ENCODE measurements at places on chromosomes 7 and 10.
A peak's percentile ranks its signal among the peaks of the same experiment; 100 is the strongest.

DNA sequence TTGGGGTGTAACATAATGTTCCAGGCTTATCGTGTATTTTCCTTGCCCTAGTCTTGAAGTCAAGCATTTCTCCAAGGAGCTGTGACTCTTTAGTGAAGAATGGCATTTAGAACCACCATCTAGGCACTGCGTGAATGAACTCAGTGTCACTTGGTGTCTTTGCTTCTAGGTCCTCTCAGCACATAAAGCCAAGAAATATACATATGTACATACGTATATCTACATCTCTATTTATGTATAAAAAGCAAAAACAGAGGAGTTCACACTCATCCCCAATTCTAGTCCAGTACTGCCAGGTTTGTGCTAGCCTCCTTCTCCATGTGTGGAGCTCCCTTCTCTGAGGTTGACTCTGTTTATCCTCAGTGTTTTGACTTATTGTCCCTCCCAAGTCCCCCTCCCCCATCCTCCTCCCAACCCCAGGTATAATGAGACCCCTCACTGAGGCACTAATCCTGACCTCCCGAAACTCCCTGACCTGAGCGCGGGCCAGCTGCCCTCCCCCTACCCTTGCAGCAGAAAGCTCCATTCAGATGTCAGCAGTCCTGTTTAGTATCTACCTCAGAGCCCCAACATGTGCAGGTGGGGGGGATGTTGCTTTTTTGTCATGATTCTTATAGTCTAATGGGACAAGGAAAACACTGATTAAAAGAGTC is 61.5 kb downstream of the GDI2 start:
- no peak for DNase-seq

DNA sequence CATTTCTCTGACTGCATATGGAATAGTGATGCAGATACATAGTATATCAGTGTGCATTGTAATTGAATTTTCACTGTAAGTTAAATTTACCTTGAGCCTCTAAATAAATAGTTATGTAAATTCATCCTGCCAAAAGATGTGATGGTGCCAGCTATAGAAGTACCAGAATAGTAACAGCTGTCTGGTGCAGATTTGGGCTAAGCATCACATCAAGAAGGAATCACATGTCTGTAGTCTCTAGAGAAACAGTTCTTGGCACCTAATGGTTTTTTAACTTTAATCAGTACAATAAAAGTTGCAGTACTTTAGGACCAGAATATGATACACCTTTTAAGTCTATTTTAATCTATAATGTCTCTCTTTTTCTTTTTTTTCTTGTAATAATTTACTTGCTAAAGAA is 17.4 kb downstream of the PLEKHA1 start:
- DNase-seq = no peak

DNA sequence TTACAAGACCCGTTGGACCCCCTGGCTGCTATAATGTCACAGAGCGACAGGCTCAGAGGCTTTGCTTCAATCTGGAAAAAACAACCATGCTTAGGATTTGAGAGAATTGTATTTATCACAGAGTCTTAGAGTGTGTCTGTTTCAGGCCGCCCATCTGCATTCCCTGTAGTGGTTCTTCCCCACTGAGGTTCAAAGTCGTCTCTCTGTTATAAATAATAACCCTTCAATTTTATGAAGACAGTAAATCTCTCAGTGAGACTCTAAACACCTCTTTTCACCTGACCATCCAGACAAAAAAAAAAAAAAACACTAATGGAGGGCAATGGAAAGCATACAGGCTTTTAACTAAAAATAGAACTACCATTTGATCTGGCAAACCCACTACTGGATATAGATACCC is 565.4 kb upstream of the AUTS2 start:
- DNase-seq = no peak

GRCh38 chr7:139182363-139182762 is 48.7 kb upstream of the UBN2 start:
- no peak for DNase-seq

DNA sequence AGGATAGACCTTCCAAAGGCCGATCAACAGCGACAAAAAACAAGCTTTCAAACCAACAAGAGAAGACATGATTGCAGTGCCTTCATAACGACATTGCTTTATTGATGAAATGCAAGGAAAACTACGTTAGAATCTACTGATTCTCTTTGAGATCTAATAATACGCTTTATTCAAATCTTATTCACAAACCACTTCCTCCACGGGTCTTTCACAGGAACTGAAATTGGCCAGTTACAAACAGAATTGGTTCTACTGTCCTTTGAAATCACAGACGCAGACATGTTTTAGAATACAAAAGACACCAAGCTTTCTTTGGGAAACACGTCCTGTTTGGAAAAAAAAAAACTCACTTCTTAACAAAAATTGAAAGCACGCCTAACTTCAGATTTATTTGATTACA is 74.7 kb upstream of the SEPHS1 start:
- no peak for DNase-seq

DNA sequence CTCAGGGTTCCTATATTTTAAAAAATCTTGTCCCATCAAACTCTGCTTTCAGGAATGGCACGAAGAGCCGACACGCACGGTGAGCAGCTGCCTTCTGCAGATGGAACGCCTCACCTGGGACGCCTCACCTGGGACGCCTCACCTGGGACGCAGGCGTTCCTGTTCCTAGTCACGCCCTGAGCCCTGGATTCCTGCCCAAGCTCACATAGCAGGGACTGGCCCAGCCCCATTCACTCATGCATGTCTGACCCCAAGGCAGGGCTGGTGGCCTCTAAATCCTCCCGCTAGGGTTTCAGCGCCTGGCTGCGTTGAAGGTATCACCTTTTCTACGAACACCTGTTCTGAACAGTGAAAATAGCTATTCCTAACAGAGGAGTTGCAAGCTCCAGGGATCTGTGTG is 49.8 kb downstream of the CARD11 start:
- DNase-seq = no peak

DNA sequence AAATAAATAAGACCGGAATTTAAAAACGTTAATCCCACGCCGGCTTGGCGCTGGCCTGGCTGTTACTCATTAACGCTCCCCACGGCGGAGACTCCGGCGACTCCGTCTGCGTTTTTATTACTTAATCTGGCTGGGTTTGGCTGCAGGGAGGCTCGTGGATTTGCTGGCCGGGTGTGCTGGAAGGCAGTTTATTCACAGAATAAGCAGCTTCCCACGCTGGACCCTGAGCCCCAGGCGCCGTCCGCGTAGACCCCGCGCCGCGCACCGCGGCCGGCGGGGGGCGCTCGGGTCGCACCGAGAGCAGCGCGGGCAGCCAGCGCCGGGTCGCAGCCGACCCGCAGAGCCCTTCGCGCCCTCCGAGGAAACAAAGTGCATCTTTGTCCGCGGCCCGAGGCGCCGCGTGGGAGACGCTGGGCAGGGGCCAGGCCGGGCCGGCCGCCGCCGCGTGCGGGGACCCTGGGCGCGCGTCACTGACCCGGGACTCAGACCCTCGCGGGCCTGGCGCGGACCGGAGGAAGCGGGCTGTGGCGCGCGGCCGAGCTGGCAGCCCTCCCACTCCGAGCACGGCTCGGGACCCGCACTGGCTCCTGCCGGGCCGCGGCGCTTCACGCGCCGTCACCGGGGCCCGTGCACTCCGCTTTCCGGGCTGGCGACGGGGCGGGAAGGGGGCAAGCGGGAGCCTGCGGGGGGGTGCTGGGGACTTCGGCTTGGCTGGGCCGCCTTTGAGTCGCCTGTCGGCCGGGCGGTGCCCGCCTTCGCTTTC is 587 bp upstream of the GRK5 start:
- DNase-seq = peak; percentile 47

DNA sequence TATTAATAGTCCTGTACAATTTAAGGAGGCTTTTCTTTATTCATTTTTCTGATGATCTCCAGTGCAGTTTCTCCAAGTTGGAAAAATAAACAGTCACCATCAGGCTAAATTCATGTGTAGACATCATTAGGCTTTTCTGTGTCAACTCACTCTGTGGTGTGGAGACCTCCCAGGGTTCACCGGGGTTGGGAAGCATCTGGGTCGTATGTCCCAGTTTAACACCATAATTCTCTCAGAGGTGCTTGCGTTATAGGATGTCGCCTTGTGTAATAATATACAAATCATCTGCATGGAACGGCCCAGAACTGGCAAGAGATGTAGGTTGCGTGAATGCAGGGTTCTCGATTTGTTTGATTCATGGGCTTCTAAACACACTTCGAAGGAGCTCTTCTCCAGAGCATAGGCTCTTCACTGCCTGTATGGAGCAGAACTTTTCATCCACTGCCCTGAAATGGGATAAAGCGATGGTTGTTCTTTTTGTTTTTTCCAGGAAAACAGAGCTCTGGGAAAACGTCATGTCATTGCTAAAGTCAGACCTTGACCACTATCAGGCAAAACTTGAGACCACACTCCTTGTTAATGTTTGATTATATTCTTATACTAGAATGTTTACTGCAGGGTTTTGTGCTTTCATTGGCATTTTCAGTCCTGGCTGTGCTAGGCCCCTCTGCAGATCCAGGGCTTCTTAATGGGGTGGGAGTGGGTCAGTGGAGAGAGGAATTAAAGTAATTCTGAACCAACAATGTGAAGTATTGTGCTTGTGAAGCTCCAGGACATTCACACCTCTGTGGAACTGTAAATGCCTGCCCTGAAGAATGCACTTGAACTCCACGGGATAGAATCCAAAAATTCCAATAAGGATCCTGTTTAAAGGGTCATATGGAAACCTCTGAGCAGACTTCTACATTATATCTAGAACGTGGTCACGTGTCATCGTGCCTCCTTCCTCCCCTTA is 172.8 kb downstream of the TRIL start:
- no peak for DNase-seq

GRCh38 chr7:6359734-6360133 is 87.3 kb upstream of the CYTH3 start:
- no peak for DNase-seq

- DNase-seq = no peak
These were observed 87.1 kb upstream of the IKZF1 start for GRCh38 chr7:50217401-50217800.

DNA sequence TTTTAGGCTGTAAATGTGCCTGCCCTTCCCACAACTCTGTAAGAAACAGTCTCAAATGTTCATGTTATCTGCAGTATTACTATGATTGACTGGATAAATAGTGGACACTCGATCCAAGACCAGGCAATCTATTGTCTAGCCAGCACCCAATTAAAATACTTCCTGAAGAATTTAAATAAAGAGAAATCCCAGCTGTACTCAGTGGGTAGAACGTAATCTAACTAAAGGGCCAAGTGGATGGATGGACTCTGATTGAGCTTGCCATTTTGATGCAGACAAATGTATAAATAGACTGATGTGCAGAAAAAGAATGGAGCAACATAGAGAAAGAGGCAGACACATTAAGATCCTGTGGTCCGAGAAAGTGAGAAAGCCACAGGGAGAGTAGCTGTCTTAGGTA is 158.0 kb downstream of the IPMK start:
- no peak for DNase-seq

DNA sequence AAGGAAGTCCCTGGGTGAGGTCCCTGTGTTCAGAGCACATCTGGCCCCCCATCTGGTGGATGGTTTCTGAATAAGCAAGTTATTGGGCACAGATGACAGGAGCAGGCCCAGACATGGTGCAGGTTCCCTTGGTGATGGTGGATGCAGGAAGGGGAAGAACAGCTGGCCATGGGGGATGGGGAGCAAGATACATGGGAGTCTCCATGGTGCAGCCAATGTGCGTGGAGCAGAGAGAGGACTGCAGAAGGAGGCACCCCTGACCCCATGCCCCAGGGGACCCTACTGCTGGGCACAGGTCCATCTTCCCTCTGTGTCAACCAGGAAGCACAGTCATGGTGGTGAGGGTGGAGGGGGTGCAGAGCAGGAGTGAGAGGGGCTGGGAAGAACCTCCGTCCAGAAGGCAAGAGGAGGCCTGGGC is 43.8 kb upstream of the RABGEF1 start:
- DNase-seq = no peak

GRCh38 chr7:115635376-115635775 is 395.2 kb downstream of the TFEC start:
- no peak for DNase-seq

DNA sequence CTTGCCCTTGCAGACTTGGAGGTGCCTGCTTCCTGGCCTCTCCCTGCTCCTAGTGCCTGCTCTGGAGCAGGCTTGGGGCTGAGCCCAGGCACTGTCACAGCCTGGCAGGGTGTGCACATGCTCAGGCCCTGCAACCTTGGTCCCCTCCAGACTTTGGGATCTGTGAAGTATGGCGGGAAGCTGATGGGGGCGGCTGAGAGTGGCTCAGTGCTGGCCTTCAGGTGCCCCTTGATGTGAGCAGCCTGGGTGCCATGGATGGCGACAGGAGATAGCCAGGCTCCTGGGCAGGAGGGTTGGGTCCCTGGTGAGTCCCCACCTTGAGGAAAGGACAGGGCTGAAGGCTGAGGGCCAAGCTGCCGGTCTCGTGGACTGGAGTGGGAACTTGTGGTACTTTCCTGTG is 700.4 kb upstream of the KCND2 start:
- no peak for DNase-seq

GRCh38 chr10:103145046-103145445 is 48.0 kb downstream of the NT5C2 start:
- no peak for DNase-seq

DNA sequence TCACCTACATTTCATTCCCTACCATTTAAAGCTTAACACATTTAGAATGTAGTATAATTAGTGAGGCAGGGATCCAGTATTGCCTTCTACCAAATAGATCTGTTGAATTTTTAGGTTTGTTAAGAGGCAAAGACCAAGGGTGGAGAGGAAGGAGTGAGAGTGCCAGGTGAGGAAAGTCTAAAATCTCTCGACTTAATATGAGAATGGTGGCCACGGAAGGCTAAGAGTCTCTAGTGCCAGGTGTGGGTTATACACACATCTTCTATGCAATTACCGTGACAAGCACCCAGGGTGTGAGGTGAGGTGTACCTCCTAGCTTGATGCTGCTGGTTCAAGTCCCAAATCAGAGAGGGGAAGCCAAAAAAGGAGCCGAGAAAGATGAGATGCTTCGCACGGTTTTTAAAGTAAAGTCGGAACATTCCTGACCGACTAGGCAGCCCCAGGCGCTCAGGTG is 439 bp downstream of the IQUB start:
- peak; percentile 40 for DNase-seq

- peak; percentile 48 for DNase-seq
These were observed 4.5 kb downstream of the SAP25 start for GRCh38 chr7:100568896-100569844.

DNA sequence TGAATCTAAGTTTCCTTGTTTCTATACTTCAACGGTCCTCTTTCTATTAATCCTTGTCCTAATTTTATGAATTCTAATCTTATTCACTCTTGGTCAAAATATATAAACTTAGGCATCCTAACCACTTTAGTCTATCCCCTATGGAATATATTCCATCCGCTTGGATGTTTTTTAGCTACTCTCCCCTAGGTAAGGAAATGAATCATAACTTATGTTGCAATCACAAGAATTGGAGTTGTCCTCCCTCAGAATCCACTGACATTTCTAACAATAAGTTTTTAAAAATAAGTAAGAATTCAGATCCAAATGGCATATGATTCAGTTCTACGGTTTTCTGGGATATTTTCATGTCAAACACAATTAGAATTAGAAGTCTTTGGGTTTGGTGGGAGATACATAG is 1081.6 kb downstream of the SORCS1 start:
- no peak for DNase-seq
